ENCODE measurements at places on chromosomes 2 and 18.

- DNase-seq, result no peak
Measured at GRCh38 chr2:29762239-29762638, 159.1 kb downstream of the ALK start.

- no peak for DNase-seq
Measured at GRCh38 chr2:65349863-65350262, 82.5 kb downstream of the SPRED2 start.

DNA sequence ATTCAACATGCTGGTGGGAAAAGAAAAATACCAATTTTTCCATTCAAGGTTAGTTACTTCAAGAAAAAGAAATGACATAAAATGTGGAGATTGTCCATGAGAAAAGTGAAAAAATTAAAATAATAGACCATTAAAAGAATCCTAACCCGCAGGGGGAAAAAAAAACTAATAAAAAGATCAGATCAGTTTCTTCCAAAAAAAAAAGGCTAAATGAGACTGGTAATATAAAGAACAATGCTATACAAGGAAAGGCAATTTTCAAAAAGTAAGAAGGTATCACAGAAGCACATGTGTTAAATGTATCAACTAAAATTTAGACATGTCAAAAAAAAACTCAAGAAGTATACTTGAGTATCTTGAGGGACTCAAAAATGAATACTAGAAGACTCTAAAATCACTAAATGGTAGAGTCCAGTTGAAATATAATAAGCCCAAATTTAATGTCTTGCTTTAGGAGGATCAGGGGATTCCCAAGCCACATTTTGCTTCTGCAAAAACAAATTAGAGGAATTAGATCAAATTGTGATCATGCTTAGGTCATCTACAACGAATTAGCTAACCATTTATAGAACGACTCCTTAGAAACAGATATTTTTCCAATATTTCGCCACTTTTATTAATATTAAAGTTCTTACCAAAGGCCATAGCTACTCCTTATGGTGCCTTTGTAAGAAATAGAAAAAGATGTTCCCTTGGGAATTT is 35.8 kb upstream of the GLS start:
- peak; percentile 22 for DNase-seq

- DNase-seq, result no peak
Measured at GRCh38 chr18:13808294-13809042, 15.5 kb upstream of the MC5R start.

- DNase-seq, result no peak
Measured at GRCh38 chr2:17878281-17879136, at the start of gene KCNS3. TSS of gene KCNS3 (plus strand) at chr2:17878667. CDS start at chr2:17931009, 52,342 bp downstream.

DNA sequence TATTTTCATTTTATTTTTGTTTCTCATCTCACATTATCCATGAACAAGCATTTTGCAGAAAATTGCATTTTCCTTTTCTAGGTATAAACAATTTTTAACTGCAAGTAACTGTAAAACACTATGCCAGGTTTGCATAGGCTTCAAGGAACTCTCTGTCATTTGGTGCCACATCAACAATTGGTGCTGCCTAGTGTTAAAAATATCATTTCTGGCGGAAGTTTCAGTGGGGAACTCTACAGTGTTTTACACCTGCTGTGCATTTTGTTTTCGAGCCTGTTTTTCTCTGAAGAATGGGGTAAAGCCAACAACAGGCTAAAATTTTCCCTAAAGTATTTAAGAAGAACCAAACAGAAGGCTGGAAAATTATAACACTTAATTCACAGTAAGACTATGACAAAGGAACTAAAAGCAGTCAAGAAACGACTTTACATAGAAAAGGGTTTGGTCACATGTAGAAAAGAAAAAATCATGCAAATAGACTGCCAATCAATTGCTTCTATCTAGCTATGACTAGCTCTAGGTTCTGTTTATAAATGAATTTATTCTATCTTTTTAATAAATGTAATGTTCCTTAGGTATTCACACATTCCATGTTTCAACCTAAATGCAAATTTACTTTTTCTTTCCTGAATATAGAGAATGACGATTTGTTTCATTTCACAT is 21.4 kb upstream of the FRZB start:
- no peak for DNase-seq

- no peak for DNase-seq
Measured at GRCh38 chr18:75265872-75266271, 55.3 kb downstream of the TSHZ1 start.

Data from inflammatory macrophage (primary cell).